Mucosa of descending colon (tissue), 3 donors: ENCODE measurements at places on chromosomes 4 and X. TPM values are rescaled to one million over a fixed set of nuclear protein-coding genes. Genes with fewer than 3 reads are reported as not detected.

DNA sequence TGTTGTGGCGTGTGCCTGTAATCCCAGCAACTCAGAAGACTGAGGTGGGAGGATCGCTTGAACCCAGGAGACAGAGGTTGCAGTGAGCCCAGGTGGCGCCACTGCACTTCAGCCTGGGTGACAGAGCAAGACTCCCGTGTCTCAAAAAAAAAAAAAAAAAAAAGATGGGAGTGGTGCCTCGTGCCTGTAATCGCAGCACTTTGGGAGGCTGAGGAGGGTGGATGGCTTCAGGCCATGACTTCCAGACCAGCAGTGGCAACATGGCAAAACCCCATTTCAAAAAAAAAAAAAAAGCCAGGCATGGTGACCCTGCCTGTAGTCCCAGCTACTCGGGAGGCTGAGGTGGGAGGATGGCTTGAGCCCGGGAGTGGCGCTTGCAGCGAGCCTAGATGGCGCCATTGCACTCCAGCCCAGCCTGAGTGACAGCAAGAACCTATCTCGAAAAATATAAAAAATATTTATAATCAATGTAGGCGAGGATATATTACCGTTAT, 27.0 kb downstream of the EIF2S3 start:
- DNase-seq = peak; percentile 70

DNA sequence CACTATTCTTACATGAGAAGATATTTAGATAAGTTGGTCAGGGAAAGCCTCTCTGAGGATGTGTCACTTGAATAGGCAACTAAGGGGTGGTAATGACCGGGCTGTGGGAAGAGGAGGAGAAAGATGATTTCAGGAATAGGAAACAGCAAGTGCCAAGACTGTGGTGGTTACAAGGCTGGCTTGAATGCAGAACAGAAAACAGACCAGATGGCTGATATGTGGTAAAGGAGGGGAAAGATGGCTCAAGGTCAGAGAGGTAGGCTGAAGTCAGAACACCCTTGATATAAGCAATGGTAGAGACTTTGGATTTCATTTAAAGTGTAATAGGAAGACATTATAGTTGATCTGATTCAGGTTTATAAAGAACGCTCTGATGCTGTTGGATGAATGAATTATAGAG, 15.0 kb downstream of the TLR7 start:
- DNase-seq = no peak

DNA sequence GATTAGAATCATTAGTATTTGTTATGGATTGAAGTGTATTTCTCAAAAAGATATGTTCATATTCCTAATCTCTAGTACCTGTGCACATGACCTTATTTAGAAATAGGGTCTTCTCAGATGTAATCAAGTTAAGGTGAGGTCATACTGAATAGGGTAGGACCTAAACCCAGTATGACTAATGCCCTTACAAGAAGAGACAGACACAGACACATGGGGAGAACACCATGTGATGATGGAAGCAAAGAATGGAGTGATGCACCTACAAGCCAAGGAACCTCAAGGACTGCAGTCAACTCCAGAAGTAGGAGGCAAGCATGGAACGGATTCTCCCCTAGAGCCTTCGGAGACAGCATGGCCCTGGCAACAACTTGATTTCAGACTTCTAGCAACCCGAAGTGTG, 31.4 kb downstream of the OTUD4 start:
- DNase-seq = no peak

DNA sequence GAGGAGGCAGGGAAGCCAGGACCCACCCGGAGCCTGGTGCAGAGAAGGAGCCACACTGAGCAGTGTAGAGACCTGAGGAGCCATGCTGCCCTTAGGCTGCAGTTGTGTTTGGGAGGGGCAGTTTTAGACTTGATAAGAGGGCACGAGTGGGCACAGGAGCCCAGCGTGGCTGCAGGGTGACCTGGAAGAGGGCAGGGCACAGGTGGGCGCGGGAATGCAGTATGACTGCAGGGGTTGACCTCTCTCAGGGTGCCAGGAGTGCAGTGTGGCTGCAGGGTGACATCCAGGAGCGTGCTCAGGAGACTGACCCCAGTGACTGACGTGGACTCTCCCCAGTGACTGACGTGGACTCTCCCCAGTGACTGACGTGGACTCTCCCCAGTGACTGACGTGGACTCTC, 14.6 kb upstream of the WDR1 start:
- no peak for DNase-seq

DNA sequence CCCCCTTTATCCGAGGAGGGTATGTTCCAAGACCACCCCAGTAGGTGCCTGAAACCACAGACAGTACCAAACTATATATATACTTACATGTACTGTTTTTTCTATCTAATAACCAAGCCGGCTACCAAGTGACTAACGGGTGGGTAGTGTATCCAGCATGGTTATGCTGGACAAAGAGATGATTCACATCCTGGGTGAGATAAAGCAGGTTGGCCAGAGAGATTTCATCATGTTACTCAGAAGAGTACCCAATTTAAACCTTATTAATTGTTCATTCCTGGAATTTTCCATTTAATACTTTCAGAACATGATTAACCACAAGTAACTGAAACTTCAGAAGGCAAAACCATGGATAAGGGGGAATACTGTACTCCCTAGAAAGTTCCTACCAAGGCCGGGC, 46.5 kb downstream of the RFC1 start:
- DNase-seq = no peak

DNA sequence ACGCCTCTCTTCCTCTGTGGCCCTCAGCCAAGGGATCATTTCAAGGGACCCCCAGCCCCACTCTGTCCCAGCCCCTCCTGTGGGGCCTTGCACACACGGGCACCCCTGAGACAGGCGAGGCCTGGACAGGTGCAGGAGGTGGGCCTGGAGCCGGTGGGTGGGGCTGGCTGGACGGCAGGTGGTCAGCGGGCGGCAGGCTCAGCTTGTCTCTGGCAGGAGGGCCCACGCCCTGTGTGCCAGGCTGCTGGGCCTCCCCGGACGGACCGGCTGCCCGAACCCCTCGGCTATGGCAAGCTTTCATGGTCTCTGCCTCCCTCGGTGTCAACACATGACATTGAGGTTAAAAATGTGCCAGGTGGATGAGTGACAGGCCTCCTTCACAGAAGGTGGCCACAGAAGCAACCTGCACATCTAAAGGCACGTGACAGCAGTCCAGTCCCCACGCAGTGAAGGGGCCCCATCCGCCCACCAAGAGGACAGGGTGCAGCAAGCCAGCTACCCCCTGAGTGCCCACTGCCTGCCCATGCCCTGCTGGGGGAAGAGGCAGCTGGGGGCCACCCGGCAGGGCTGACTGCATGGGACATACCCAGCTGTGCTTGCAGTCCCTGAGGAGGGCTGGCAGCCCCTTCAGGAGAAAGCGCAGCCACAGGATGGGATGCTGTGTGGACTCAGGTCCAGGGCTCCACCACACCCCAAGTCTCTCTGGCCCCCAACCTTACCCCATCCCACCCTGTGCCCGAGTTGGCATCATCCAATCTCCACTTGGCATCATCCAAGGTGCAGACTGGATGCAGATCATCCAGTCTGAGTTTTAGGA, 109.3 kb downstream of the FAM53A start:
- DNase-seq = peak; percentile 59

DDIT4L gene
- total RNA-seq = 0.43 TPM

HSFX2 gene
- total RNA-seq = 1.1 TPM

- DNase-seq = no peak
These were observed 39.8 kb upstream of the LGI2 start for GRCh38 chr4:25070545-25070944.

DNA sequence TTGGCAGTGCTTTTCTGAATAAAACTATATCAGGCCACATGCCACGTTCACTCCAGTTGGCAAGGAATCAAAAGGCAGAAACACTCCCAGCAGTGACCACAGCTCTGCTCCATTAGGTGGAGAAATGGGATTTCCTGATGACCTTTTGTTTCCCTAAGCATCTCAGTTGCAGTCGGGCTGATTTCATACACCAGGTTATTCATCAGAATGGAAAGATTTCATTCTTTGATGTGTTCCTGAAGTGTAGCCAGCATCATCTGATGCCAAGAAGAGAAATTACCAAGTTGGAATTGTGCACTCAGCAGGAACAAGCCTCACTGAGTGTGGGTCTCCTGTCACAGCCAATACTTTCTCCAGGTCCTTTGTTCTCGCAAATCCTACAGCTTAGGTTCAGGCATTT, 193.7 kb downstream of the SPATA18 start:
- no peak for DNase-seq

GRCh38 chr4:48792348-48793006, 12.4 kb upstream of the FRYL start:
- DNase-seq = no peak

DNA sequence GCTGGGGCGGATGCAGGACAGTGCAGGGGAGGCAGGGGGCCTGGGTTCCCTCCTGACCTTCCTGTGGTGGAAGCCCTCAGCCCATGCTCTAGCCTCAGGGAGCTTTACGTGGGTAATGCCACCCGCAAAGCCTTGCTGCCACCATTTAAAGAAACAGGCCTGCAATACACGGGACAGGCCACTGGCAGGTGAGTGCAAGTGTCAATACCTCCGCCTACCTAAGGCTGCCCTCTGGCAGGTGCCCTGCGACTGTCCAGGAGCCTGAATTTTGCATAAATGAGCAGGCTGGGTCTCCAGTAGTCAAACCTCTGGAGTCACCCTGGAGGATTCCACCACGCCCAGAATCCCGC, 5.9 kb downstream of the CRMP1 start:
- DNase-seq = no peak

RAP1GDS1 gene
- 28.4 TPM for total RNA-seq

DNA sequence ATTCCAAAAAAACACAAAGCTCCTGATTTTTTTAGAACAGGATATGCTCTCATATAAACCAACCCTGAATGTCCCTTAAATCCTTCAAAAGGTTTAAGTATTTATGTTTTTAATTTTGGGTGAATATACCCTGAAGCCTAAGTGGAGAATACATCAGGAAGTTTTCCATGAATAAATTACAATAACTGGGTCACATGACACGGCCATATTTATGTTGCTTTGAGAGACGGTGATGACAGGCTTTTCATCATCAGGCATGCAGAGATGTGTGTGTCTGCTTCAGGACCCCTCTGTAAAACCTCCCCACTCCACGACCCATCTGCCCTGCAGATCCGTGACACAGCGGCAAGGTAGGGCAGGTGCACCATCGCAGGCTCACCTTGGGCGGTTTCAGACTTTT, 60.3 kb upstream of the C4orf50 start:
- no peak for DNase-seq

MAGEA2B gene
- not detected for total RNA-seq

DNA sequence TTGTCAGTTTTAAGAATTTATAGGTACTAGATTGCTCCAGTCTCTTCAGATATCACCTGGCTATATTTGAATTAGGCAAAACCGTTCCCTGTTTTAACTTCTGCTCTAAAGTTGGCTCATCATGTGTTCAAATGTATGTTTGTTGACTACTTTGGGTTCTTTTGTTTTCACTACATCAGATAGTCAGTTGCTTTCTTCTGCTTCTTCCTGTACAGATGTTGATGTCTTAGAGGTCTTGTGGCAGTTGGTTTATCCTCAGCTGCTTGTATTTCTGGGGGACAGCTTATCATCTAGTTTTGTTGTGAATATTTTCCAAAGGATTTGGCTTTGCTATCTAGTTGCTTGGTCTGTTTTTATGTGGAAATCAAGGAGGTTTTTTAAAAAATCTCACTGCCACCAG, 28.0 kb downstream of the TBC1D19 start:
- no peak for DNase-seq

- no peak for DNase-seq
These were observed 703.5 kb downstream of the PDHA2 start for GRCh38 chr4:96543346-96543745.

BMX gene
- total RNA-seq = 5.4 TPM

GRCh38 chr4:14596904-14597303, 405.4 kb upstream of the CPEB2 start:
- no peak for DNase-seq

GRCh38 chr4:122246551-122246950, 94.4 kb downstream of the BLTP1 start:
- DNase-seq = no peak

GRCh38 chrX:20143111-20143510, 1.5 kb upstream of the EIF1AX start:
- DNase-seq = no peak

NLRP2B gene
- 0.16 TPM for total RNA-seq

- DNase-seq = no peak
These were observed 40.7 kb downstream of the ANXA3 start for GRCh38 chr4:78592088-78592783.

- DNase-seq = no peak
These were observed 34.0 kb upstream of the UCP1 start for GRCh38 chr4:140602714-140603113.

GRCh38 chr4:52202251-52202779, 151.2 kb downstream of the SPATA18 start:
- DNase-seq = no peak

BTK gene
- total RNA-seq = 5.0 TPM

DNA sequence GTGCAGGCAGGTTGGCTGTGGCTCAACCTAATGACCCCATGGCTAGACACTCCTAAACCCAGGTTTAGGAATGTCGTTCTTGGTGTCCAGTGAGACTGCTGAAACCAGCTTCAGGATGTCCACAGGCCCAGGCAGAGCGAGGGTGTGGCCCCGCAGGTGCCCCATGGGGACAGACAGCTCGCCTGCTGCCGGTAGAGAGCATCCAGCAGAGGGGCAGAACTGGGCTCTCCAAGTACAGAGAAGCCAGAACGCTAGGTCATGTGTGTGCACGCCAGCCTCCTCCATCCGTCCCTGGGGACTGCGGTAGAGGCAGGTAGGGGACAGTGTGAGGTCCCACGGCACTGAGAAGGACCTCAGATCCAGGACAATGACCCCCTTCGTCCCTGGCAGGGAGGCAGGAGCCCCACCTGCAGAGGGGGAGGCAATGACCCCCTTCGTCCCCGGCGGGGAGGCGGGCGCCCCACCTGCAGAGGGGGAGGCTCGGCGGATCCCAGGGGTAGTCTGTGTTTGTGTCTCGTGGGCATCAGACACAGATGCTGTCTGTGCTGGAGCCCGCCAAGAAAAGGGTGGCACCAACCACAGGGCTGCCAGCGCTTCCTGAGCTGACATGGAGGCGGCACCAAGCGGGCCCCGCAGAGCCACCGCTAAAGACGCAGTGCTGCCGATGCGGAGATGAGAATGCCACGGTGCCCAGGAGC, 118.4 kb downstream of the FAM53A start:
- DNase-seq = no peak

GRCh38 chrX:118346258-118347094, 570 bp downstream of the WDR44 start:
- DNase-seq = peak; percentile 77

GRCh38 chr4:182264139-182264752, 21.0 kb downstream of the TENM3 start:
- DNase-seq = no peak

- DNase-seq = no peak
These were observed 6.1 kb upstream of the IGFBP7 start for GRCh38 chr4:57116245-57116644.

NUDT10 gene
- total RNA-seq = 0.34 TPM

GRCh38 chrX:154738011-154738738, 12.7 kb downstream of the GAB3 start:
- no peak for DNase-seq

GRCh38 chr4:112633477-112634235, 3.1 kb downstream of the ZGRF1 start:
- DNase-seq = no peak

GRCh38 chr4:99403380-99404184, 31.6 kb downstream of the ADH7 start:
- DNase-seq = no peak
